Stimulated activated CD8-positive, alpha-beta memory T cell treated with anti-CD3 and anti-CD28 coated beads, Interleukin-12 subunit alpha, Interleukin-12 subunit beta, amount 100 ng/mL, for 1 hour (primary cell): ENCODE measurements at places on chromosomes 4 and X.

- peak; percentile 23 for DNase-seq
Observed at GRCh38 chr4:153684182-153684970, at the start of gene TLR2. TSS of gene TLR2 (plus strand) at chr4:153684280. CDS start at chr4:153702908, 18,628 bp downstream.

GRCh38 chr4:117987464-117987863 is 46.8 kb upstream of the NDST3 start:
- no peak for DNase-seq

DNA sequence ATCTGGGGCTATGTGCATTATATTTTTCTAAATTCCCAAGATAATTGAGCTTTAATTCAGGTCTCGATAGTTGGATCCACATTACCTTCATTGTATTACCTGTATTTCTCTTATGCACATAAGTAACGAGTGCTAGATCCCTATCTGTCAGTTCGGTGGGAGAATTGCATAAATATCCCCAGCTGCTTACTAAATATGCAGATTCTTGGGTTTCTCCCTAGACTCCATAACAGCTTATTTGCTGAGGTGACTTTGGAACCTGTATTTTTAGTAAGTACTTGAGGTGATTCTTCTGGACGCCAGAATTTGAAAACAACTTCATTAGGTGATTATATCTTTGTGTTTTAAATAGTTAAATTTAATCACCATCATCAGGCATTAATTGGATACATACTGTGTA is 15.0 kb downstream of the UGT8 start:
- no peak for DNase-seq

- no peak for DNase-seq
Observed at GRCh38 chr4:42482516-42483327, 85.4 kb downstream of the SHISA3 start.

GRCh38 chrX:17291171-17291900 is 83.7 kb upstream of the NHS start:
- DNase-seq: no peak

DNA sequence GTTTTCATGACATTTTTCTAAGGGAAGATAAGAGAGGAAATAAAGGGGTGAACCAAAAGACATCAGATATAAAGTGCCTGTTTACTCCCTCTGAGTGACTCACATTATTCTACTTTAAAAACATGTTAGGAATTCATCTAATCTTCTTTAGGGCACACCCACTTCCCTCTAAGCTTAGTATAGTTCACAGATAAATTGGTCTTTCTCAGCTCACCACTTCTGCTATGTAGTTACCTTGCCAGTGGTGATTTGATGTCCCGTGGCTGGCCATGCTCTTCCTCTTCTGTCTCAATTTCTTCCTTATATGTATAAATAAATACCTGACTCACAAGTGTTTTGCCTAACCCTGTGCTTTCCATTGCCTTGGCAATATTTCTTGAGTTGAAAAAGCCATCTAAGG is 96.8 kb downstream of the PDLIM5 start:
- DNase-seq: no peak

DNA sequence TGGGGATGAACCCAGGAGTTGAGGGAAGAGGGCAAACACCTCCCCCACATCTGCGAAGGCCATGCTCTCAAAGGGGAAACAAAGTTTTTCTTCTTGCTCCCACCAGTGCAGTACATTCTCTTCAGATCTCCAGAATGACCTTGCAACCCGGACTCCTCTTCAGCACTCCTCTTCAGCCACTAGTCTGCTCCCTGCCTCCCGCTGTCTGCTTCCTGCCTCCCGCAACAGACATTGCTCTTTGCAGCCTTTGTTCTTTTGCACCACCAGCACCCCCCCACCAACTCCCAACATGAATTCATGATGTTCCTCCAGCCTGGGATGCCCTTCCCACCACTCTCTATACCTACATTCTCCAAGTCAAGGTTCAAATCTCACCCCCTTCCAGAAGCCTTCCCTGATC is 32.1 kb downstream of the UTP14A start:
- DNase-seq: no peak

- no peak for DNase-seq
Observed at GRCh38 chrX:74924449-74925224, 615 bp downstream of the NEXMIF start.

DNA sequence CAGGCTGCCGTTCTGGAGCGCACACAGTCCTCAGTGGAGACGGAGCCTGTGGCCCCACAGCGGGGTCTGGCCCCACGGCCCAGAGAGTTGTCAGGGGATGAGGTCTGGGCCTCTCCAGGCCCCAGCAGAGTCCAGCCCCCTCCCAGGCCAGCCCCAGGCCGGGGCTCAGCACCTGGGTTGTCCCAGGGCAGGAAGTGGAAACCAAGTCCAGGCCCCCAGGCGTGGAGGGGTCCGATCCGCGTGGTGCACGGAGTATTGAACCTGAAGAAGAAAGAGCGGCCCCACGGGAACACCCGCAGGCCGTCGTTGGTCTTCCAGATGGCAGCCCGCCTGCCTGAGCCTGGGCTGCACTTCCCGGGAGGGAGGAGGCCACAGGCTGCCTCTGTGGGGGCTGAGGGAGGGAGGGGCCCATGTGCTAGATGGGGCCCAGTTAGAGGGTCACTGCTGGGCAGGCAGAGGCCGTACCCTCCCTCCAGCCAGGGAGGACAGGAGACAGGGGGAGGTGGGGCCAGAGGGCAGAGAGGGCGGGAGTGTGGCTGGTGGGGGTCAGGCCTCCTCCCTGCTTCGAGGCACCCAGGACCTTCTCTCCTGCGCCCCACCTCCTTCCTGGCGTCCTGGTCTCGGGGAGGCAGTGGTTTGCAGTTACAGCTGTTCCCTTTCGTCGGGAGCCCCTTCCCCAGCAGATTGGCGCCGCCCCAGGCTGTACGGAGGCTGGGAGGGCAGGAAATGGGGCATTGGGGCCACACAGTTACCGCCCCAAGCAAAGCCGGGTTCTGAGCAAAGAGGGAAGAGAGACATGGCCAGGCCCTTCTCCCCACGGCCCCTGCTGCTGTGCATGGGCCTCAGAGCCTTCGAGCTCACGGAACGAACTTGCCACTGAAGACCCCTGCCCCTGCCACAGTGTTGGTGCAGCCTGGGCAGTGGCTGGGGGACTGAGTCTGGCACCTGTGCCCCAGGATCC is 8.1 kb downstream of the HGFAC start:
- DNase-seq: no peak

DNA sequence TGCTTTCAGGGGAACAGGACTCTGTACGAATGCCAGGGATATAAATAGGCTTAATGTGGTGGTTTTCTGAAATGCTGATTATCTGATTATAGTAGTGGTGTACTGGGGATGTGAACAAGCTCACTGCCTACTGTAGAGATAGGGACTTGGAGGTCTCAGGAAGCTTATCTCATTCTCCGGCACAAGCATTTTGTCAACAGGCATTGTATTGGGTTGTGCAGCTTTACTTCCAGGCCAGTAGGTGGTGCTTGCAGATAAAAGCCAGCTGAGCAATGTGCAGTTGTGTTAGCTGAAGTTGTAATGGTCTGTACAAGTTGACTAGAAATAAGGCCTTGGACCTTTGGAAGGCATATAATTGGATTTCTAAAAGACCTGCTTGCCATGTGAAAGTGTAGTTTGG is 49.5 kb upstream of the TMLHE start:
- DNase-seq: no peak

- DNase-seq: no peak
Observed at GRCh38 chr4:100258675-100259074, 68.4 kb upstream of the DDIT4L start.

- DNase-seq: no peak
Observed at GRCh38 chr4:171644430-171645057, 168.7 kb upstream of the GALNTL6 start.

DNA sequence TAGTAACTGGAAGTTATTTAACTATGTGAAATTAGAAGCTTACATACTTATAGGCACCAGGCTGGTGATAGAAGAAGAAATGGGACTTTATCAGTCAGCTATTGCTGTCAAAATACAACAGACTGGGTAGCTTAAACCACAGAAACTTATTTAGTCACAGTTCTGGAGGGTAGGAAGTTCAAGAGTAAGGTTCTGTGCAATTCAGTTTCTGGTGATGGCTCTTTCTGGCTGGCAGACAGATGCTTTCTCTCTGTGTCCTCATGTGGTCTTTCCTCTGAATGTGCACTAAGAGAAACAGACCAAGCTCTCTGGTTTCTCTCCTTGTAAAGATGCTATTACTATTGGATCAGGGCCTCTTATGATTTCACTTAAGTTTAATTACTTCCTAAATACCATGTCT is 92.1 kb upstream of the ANKRD50 start:
- no peak for DNase-seq

- DNase-seq: no peak
Observed at GRCh38 chrX:13051529-13052172, 7.2 kb upstream of the FAM9C start.

DNA sequence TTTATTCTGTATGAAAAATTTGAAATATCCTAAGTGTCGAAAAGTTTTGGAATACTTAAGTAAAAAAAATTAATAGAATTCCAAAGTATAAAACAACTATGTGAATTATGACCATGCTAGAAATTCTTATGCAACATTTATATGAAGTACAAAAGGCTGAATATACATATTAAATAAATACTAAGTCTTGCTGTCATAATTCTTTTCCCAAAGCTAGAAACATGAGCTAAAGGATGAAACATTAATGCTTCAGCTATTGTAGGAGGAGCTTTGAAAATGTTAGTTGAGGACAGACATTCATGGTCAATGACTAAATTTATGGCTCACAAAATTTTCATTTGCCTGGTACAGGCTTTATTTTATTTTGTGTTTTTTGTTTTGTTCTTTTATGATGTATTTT is 207.3 kb downstream of the GABRB1 start:
- no peak for DNase-seq

DNA sequence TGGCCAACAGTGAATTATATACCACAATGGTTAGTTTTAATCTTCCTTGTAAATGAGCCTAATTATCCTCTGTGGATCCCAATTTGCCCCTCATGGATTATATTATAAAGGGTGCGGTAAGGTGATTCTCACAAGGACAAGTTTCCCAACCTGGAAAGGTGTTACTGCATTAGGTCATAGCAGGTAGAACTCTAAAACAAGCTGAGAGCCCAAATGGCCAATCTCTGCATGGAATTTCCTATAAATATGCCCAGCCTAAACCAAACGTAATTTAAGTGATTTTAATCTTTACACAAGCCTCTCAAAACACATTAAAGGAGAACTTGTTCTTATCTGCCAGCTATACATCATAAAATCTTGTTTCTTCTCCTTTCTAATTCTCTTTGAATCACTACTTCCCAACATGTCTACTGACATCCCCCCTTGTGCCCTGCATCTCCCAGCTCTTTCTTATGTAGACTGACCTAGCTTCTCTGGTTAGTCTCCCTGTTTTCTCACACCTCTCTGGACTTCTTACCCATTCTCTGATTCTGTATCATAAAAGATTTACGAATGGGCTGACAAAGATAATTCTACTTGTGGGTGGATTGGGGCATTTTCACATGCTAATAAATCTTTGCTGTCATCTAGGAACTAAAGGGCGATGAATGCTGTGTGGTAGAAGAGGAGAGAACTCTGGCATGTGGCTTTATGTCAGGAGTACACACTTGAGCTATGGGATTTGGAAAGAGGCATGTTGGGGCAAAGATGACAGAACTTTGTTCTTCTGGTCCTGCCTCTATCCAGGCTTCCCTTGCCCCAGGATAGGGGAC is 94.3 kb upstream of the PGRMC2 start:
- DNase-seq: no peak

- no peak for DNase-seq
Observed at GRCh38 chrX:135275973-135276372, 24.1 kb downstream of the ETDA start.

- DNase-seq: no peak
Observed at GRCh38 chr4:7073059-7073458, 5.2 kb upstream of the GRPEL1 start.

- DNase-seq: no peak
Observed at GRCh38 chr4:107314156-107314555, 278.0 kb upstream of the DKK2 start.

DNA sequence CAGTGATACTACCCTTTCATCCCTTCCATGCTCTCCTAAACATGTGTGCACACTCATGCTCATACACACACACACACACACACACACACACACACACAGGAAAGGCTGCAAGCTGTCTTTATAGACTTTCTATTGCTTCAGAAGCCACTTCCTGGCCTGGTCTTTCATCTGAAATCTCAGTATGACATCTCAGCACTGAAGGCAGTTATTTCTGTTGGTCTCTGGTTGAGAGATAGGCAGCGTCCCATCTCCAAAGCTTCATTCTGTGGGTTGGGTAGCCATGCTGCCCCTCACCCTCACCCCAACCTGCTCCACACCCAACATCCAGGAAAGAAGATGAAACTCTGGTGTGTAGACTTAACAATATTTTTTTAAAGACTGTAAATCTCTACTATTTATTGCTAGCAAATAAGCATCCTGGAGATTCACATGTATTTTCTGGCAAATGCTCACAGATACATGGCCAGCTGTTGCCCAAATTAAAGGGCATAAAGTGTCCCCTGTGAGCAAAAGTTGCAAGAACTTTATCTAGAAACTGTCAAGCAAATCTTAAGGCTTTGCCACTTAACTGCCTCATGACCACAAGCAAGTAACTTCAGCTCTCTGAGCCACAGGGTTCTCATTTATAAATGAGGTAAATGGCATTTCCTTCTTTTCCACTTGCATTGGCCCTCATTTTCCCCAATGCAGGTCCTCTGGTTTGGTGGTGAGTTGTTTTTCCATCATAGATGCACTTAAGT is 189.8 kb upstream of the AFF2 start:
- peak; percentile 26 for DNase-seq

DNA sequence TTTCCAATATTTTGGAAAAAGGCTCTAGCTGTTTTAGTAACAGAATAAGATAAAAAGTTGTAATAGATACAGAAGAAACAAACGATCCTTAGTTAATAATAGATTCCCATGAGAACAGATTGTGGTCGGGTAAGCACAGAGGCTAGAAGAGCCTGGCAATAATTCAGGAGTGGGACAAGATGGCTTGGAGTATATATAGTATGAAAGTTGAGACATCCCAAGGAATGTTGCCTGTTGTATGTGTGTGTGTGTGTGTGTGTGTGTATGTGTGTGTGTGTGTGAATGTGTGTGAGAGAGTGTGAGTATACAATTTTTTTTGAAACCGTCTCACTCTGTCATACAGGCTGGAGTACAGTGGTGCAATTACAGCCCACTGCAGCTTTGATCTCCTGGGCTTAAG is 150.7 kb downstream of the PDGFC start:
- DNase-seq: no peak

DNA sequence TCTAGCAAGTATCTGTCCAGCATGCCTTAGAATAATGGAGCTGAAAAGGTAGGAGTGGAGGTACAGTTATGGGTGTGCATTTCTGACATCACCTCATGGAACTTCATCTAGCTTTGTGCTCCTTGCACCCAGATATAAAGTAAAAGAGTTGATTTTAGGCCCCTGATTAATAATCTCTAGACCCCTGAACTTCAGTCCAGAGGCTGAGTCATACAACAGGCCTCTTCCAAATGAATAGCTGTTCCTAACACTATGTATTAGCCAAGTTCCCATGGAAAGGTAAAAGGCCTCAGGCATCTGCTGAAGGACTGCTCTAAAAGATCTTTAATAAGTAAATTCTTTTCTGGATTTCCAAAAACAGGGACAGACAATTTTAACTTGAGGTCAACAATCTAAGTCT is 16.2 kb downstream of the TBC1D9 start:
- DNase-seq: no peak

DNA sequence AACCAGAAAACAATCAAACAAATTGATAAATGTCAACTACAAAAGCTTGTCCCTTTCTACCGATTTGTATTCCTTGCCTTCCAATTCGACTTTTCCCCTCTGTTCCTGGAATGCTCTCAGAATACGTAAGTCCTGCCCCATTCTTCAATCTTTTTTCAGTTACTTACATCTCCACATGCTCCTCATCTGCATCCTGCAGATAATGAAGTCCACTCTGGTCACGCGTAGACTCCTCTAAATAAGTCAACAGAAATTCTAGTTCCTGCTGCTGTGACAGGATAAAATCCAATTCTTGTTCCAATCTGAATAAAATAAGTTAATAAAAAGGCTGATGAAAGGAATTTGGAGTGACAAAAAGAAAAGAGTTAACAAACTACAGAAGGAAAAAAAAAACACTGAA is 34.4 kb upstream of the RBM41 start:
- no peak for DNase-seq
